ENCODE measurements at places on chromosomes 11 and 22.

- DNase-seq = no peak
Measured at GRCh38 chr11:34387653-34388052, 29.8 kb upstream of the ABTB2 start.

- DNase-seq = no peak
Measured at GRCh38 chr22:49856343-49856742, 2.7 kb downstream of the ZBED4 start.

GRCh38 chr11:18080451-18080850 is 25.4 kb downstream of the SAAL1 start:
- DNase-seq = no peak

GRCh38 chr11:78613378-78613813 is 38.7 kb upstream of the NARS2 start:
- no peak for DNase-seq

DNA sequence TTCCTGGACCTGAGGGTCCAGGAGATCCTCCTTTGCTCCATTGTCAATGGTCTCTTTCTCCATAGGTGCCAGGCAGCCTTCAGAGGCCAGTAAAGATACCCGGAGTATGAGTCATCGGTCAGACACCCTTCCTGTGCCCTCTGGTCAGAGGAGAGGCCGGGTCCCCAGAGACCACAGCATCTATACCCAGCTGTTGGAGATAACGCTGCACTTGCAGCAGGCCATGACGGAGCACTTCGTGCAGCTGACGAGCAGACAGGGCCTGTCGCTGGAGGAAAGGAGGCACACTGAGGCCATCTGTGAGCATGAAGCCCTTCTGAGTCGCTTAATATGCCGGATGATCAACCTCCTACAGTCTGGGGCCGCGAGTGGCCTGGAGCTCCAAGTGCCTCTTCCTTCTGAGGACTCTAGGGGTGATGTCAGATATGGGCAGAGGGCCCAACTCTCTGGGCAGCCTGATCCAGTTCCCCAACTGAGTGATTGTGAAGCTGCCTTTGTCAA is at the start of gene ACCSL:
TSS of gene ACCSL (plus strand) at position 51 of the 501 bp plus-strand sequence. CDS start at position 107, 56 bp downstream.
- DNase-seq = no peak

DNA sequence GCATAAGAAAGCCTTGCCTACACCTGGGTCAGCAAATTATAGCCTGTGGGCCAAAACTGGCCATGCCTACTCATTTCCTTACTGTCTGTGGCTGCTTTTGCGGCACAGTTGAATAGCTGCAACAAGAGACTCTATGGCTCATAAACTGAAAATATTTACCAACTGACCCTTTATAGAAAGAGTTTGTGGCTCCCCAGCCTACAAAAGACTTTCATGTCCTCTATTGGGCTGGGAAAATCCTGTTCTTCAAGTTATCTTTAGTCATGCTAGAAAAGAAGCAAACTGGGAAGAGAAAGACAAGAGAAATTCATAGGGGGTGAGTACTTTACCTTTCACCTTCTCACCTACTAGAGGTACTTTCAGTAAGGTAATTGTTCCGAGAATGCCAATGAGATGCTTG is 175.1 kb downstream of the SWAP70 start:
- no peak for DNase-seq

DNA sequence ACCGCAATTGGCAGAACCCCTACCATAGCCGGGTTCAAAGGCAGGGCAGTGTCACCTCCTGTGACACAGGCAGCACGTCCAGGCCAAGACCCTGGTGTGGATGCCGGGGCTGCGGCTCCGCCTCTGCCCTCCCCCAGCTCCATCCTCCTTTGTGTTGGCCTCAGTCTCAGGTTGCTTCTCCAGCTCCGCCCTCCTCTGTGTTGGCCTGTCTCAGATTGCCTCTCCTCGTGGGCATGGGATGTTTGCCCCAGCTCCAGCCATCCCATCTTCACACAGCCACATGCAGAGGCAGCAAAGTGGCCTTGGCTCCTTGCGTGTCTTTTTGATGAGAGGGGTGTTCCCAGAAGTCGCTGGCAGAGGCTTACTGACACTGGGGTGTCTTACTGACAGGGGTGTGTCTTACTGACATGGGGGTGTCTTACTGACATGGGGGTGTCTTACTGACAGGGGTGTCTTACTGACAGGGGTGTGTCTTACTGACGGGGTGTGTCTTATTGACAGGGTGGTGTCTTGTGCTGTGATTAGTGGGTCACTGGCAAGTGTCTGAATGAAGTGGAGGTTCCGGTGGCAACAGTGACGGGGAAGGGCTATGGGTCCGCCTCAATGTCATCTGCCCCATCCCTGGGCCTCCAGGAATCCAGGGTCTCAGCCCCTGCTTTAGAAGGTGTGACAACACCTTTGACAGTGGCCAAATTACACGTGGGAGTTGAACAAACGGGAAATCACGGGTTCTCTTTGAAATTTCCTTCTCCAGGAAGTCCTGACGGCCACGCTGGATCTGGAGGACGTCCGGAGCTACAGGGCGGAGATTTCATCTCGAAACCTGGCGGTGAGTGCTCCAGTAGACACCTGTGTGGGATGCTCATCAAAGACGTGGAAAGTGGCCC is 24.9 kb downstream of the NADSYN1 start:
- DNase-seq = no peak

DNA sequence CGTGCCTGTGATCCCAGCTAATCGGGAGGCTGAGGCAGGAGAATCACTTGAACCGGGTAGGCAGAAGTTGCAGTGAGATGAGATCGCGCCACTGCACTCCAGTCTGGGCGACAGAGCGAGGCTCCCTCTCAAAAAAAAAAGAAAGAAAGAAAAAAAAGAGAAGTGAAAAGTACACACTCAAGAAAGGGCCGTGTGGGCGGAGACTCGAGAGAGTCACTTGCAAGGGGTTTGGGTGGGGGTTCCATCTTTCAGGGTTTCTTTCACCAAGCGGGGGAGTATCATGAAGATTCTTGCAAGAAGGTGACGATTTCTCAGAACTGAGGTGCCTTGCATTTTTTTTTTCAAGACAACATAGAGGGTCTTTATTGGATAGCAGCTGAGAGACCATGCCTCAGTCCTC is 4.0 kb upstream of the IFITM5 start:
- DNase-seq = no peak

DNA sequence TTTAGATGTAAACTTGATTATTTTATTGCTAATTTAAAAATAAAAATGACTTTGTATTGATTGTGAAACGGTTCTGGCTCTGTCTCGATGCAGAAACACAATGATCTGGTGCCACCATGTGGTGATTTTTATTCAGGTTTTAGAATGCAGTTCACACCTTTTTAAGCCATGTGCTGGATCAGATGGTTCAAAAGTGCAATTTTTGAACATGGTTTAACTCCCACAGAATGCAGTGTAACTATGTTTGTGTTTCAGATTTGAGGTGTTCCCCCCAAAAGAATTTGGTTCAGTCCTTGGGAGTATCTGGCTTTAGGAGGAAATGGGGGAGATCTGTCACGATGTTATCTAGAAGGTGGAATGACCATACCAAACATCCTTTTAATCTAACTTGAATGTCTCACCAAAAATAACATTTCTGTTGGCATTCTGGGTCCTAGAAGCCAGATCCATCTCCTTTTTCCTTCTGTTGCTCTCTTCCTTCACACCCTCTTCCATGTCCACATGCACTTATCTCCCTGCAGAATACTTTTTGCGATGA is 7.9 kb downstream of the MRPL16 start:
- DNase-seq = peak; percentile 63

DNA sequence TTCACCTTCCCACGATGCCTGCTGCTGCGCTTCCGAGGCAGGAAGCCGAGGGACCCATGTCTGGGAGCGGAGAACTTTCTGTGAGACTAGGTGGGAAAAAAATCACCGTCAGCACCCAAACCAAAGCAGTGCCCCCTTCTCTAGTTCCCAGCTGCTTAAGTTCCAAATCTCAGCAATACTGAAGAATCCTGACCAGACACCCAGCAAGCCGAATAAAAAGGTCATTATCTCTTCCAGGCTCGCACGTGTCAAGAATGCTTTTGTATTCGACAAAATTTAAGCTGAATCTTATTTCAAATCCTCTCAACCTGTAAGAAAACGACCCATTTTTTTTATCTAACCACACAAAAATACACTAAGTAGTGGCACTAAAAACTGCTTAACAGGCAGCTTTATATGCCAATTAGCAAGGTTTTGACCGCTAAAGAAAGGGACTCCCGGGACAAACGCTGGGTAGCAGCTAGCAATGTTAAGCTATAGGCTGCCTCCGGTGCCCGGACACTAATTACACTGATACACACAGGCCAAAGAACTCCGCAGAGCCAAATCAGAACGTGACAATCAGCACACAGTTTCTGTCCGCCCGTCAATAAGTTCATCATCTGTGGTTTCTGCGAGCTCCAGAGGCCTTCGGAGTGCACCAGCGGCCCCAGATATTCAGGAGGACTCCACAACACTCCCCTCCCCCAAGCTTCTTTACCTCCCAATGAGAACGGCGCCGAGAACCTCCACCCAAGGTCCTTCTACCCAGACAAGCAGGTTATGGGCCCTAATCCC is 728 bp downstream of the RPL3 start:
- no peak for DNase-seq

GRCh38 chr11:70788248-70789022 is 390.1 kb downstream of the CTTN start:
- DNase-seq = no peak

DNA sequence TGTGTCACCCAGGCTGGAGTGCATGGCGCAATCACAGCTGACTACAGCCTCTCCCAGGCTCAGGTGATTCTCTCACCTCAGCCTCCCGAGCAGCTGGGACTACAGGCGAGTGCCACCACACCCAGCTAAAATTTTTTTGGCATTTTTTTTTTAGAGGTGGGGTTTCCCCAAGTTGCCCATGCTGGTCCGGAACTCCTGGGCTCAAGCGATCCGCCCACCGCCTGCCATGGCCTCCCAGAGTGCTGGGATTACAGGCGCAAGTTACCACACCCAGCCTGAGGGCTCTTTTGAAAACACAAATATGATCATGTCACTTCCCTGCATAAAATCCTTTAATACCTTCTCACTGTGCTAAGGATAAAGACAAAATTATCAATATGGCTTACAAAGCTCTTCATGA is 88.1 kb downstream of the MAML2 start:
- DNase-seq = no peak

- DNase-seq = no peak
Measured at GRCh38 chr11:26134053-26134452, 197.9 kb upstream of the ANO3 start.

GRCh38 chr22:38523029-38523428 is 16.9 kb upstream of the DDX17 start:
- no peak for DNase-seq

DNA sequence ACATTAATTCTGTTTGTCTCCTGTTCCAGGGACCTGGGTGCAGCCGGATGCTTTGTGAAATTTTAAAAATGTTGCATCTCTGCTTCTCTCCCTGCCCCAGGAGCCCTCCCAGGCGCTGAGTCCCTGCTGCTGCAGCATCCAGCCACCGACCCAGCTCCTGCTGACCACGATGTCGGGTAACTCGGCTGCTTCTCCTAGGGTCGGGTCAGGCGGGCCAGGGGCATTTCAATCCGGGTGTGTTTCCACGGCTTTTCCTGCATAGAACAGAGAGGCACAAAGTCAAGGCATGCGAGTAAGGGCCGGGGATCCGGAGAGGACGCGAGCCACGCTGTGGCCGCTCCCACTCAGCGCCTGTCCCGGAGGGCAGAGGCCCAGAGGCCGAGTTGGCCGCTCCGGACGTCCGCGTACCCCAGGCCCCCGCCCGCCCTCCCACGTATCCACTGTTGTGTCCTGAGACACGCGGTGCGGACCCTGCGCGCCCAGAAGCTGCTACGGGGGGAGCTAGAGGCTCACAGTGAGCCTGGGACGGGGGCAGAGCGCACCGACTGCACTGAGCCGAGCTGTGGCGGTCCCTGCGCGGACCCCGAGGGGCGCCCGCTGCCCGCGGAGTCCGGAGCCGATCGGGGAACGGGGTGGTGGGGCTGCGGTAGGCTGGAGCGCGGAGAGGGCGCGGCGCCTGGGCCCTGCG is at the start of gene POU2AF3:
TSS of gene POU2AF3 (plus strand) at position 134 of the 688 bp plus-strand sequence. CDS start at position 170, 36 bp downstream.
- no peak for DNase-seq

DNA sequence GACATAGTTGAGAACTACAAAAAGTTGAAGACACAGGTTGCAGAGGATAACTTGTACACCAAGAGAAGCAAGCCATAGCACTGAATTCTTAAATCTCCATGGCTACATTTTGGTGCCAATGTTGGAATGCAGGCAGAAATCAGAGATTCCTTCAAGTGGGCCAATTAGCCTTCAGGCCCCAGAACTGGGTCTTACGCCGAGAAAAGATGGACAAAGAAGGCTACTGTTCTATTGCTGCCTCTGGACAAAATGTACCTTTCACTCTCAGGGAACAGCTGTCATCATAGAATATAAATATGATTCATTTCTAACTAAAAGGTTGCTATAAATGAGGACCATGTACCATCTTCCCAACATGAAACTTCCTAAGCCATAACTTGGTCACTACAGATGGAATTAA is 13.7 kb downstream of the TMEM216 start:
- no peak for DNase-seq

DNA sequence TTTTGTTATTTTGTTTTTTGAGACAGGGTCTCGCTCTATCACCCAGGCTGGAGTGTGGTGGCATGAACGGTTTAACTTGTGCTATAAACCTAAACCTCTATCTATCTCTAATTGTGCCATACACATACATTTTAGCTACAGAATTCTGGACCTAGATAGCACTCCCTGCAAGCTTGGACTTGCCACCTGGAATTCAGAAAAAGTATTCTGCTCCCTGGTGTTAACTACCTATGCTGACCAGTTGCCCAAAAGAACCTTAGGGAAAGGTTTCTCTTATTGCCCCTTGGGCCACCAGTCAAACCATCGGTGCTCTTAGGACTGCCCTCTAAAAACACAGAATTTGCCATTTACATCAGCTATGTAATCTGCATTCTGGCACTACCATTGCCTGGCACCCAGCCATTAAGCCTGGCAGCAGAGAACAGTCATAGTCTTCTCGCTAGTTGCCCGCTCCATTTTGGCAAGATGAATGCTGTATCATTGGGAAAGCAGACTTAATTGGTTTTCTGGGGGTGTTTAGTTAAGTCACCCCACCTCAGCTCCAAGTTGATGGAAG is 55.3 kb downstream of the ETS1 start:
- no peak for DNase-seq

- no peak for DNase-seq
Measured at GRCh38 chr11:116439361-116439677, 333.5 kb downstream of the BUD13 start.

- no peak for DNase-seq
Measured at GRCh38 chr22:29722151-29722550, 2.3 kb downstream of the CABP7 start.

- no peak for DNase-seq
Measured at GRCh38 chr11:46534711-46535110, 59.1 kb downstream of the AMBRA1 start.

GRCh38 chr11:20671856-20672546 is 2.6 kb downstream of the NELL1 start:
- DNase-seq = no peak
